ENCODE measurements at places on chromosomes 2 and 18.
A peak's percentile ranks its signal among the peaks of the same experiment; 100 is the strongest.

DNA sequence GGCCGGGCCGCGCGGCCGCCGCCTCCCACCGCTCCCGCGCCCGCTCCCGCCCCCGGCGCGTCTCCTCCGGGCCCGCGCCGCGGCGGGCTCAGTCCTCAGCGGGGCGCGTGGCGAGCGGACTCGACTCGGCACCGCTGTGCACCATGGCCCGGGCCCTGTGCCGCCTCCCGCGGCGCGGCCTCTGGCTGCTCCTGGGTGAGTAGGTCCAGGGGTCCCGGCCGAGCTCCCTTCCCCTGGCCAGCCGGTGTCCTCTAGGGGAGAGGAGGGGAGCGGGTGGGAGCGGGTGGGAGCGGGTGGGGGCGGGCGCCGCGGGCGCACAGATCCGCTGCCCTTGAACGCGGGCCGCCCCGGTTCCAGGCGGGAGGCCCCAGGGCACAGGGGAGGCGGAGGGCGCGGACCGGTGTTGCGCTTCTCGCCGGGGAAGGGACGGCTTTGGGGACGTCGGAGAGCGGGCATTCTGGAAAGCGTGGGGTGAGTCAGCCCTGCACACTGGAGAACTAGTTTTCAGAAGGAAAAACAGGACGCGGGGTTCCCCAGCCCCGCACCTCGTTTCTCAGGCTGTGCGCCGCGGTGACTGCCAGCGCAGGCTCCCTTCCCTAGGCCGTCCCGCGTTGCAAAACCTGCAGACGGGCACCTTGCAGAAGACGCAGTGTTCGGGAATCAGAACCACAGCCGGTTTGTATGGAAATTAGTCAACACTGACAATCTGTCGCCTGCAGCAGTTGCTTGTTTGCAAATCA, at the start of gene RAMP1:
Gene RAMP1 (plus strand): TSS at position 91 of the 740 bp plus-strand sequence. CDS start 53 bp downstream, at position 144.
- no peak for DNase-seq

DNA sequence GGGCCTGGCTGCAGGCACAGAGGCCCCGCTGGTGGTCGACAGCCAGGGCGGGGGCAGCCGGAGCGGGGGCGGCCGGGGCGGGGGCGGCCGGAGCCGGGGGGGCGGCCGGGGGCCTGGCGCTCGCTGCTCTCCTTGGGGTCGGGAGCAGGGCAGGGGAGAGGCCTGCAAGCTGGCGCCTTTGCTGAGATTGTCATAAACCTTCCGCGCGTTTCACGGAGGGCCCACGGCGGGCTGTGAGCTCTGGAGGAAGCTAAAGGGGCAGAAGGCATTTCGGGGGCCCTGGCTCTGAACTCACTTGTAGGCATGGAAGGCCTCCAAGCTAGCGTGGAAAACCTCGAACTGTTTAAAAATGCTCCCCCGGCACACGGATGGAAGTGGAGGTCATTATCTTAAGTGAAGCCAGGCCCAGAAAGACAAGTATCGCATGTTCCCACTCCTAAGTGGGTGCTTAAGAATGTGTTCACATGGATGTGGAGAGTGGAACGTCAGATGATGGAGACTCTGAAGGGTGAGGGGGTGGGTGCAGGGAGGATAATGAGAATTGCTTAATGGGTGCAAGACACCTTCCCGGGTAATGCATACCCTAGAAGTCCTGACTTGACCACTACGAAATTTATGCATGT, 629 bp downstream of the PRELID3A start:
- DNase-seq = no peak

- DNase-seq = no peak
Measured at GRCh38 chr2:237482485-237482884, 4.6 kb upstream of the MLPH start.

DNA sequence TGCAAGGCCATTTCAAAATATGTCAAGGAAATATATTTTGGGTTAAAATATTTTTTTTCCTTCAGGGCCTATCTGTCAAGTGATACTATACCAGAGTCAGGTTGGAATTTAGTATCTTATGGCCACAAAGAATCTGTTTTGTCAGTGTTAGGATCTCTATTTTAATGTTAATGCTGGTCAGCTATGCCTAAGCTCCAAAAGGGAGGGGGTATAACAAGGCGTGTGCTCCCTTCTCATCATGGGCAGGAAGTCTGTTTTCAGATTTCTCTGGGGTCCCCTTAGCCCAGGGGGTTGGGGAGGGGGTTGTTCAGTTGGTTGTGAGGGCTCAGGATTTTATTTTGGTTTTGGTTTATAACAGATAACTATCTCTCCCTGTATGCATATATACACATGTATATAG, 126.4 kb downstream of the TMEM163 start:
- no peak for DNase-seq

GRCh38 chr2:193935114-193935513, 1721.9 kb upstream of the SLC39A10 start:
- no peak for DNase-seq

DNA sequence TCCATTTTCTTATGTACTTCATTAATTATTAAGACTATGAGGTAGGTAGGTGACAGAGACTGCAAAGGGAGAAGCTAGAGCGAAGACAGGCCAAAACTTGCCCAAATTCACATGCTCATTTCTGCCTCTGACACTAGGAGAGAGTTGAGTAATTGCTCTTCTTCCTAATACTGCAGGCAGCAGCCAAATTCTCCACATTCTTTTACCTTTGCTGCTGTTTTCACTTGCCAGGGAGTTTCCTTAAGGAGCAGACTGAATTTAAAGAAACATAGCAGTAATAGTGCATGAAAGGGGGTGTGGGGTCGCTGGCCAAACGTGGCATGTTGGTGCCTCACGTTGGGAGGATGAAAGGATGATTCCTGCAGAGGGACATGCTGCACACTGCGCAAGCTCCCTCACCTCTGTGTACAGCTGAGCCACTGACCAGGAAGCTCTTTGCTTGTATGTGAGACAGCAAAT, 12.3 kb downstream of the CRIM1 start:
- DNase-seq = no peak

DNA sequence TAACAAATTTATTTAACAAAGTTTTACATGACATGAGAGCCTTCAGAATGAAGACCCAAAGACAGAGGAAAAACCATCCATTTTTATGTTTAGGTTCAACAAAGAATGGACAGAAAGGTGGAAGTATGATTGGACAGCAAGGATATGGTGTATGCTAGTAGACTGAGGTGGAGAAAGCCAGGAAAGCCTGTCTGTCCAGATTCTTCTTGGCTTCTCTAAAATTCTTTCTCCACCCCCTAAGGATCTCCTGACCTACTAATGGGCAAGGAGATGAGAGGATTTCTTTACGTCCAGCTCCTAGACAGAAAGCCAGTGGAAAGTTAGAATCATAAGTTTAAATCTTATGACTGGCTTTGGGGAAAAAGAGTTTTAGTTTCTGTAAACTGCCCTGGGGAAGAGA, 3.0 kb downstream of the ATIC start:
- no peak for DNase-seq

DNA sequence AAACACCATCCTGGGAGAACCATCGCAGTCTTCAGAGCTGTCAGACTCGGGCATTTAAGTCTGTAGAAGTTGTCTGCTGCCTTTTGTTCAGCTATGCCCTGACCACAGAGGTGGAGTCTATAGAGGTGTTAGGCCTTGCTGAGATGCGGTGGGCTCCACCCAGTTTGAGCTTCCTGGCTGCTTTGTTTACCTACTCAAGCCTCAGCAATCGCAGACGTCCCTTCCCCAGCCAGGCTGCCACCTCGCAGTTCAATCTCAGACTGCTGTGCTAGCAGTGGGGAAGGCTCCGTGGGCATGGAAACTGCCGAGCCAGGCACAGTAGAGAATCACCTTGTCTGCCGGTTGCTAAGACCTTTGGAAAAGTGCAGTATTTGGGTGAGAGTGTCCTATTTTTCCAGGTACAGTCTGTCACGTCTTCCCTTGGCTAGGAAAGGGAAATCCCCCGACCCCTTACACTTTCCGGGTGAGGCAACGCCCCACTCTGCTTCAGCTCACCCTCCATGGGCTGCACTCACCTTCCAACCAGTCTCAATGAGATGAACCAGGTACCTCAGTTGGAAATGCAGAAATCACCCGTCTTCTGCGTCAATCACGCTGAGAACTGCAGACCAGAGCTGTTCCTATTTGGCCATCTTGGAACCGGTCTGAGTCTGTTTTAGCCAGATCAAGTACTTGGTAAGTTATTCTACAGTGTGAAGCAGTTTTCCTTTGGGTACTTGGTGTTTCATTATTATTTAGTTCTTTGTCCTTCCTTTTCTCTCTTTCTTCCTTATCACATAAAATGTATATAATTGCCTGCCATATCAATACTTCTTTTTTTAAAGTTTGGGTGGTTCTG, 71.5 kb downstream of the CDC42EP3 start:
- peak; percentile 57 for DNase-seq

- no peak for DNase-seq
Measured at GRCh38 chr2:130737592-130737991, 8.7 kb downstream of the GPR148 start.

DNA sequence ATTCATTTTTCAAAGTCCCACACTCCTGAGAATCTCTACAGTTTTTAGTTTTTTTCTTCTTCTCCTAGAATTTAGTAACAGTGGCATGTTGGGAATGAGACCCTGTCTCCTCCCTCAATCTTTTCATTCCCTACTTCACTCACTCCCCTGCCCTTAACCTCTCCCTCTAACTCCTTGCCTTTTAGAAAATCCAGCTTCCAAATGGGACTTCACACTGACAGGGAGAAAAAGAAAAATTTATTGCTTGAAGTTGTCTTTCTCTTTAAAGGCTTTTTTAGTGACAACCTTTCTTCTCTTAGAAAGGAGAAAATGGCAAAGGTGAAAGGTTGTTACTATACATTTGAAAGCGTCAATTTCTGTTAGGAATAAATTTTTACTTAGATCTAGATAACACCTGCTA, 359.2 kb downstream of the CDH7 start:
- DNase-seq = no peak

DNA sequence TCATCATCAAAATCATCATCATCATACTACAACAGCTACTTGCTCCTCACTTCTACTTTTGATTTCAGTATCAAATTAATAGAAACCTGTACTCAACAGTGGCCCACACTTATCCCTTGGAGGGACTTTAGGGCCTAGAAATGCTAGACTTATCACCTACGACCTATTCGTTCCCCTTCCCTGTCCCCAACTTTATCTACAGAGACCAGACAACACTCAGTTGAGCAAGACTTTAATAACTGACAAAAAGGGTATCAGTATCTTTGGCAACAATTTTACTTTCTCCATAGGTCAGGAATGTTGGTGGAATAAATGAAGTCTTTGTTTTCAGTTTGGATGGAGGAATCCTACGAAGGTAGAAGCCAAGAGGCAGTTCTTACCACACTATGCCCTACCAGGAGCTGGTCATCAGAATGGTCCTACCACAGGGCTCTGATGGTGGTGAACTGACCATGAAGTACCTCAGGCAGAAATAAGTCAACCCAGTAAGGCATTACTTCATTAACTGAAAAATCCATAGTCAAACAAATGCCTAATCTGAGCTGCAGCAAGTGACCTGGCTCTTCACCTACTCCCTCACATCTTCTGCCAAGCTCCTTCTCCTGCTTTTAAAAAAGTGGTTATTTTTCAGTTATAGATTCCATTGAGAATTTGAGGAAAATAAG, 26.6 kb downstream of the MBD2 start:
- DNase-seq = no peak

DNA sequence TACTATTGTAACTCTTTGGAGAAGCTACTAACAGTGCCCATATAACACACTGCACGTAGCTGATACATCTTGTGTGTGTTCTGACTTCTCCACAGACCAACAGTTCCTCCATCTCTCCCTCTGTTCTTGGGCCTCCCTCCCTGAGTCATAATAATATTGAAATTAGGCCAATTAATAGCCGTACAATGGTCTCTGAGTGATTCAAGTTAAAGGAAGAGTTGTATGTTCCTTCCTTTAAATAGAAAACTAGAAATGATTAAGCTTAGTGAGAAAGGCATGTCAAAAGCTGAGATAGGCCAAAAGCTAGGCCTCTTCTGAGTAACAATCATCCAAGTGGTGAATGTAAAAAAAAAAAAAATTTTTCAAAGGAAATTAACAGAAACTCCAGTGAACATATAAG, 828.4 kb upstream of the CHAC2 start:
- DNase-seq = no peak

DNA sequence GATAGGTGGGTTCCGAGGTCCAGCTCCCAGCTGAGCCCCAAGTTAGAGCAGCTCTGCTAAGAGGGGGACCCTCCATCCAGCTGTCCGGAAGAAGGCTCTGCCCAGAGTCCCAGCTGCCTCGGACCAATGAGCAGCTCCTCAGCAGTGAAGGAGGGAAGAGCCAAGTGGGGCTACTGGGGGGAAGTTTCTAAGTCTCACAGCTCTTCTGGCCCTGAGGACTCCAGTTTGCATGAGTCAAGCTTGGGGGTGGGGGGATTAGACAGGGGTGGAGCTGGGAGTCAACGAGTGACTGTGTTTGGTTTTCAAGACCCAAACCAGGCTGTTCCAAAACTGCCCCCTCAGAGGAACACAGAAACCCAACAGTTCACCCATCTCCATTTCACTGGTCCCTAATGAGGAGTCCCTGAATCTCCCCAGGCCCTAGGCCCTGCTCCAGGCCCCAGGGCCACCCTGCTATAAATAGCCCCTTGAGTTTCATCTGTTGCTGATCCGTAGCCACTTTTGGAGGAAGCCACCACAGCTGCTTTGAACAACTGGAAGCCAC, 100.9 kb downstream of the TNS1 start:
- DNase-seq = no peak

DNA sequence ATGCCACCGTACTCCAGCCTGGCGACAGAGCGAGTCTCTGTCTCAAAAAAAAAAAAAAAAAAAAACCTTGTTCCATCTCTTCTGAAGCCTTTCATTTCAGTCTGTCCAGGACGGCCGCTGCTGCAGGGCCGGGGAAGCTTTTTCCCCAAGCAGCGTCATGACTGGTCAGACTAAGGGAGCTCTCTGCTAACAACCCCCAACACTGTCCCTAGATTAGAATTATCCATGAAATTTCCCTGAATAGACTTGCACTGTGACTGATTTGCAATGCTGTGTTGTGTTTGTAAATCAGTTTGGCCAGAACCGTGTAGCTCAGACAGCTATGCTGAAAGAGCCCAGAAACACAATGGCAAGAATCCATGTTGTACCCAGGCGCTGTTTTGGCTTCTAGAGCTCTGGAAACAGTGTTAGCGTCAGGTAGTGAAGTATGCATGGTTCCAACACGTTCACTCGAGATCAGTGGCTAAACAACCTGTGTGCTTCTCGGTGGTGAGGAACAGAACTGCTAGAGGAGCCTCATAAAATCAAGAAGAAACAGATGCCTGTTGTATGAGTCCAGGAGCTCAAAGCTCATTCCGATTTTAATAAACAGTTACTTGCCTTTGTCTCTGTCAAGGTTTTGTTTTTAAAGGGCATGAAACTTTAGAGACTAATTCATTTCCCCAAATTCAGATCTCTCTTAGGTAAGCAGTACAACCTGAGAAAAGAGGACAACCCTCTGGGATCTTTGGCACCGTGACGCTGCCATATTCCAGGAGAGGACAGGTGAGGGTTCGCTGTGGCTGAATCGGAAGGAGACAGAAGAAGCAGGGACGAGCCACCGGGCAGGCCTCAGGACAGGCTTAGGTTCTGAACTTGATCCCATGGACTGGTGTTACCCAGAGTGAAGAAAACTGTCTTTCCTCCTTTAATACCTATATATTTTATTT, 43.5 kb downstream of the GORASP2 start:
- no peak for DNase-seq

DNA sequence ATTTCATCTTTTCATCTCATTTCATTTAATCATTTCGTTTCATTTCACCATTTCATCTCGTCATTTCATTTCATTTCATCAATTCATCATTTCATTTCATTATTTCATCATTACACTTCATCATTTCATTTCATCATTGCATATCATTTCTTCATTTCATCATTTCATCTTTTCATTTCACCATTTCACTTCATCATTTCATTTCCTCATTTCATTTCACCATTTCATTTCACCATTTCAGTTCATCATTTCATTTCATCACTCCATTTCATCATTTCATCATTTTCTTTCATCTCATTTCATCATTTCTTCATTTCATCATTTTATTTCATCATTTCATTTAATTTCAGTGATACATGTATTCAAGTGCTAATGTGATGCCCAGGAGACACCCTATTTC, 127.1 kb downstream of the ANKRD30BL start:
- DNase-seq = no peak

Measured in activated CD4-positive, CD25-positive, alpha-beta regulatory T cell (primary cell).